ENCODE measurements at places on chromosomes 12 and 14.
A peak's percentile ranks its signal among the peaks of the same experiment; 100 is the strongest.

DNA sequence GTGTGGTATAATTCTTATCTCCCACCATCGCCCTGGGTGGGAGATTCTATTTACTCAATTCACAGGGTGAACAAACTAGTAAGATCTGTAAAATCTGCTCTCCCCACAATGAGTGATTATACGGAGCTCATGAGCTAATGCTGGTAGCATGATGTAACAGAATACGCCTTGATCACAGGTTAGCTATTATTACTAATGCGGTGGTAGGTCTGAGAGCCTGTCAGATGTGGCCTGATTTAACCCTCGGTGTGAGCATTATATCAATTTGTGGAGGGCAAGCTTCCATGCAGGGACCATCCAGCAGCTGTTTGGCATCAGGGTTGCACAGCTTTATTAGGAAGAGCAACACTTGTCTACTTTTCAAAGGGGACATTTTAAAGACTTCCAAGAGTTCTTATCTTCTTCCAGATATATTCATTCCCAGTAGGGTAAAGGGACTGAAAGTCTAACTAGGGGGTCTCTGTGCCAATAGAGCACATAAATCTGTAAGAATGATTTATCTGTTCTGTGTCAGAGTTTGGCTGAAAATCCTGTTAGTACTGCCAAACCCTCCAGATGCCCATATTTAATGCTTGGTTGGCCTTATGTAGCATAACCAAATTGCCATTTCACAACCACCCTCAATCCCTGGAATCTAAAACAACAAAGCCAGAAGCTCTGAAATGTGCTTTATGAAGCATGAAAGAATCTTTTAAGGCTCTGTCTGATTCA is 18.7 kb downstream of the TSHR start:
- no peak for DNase-seq

DNA sequence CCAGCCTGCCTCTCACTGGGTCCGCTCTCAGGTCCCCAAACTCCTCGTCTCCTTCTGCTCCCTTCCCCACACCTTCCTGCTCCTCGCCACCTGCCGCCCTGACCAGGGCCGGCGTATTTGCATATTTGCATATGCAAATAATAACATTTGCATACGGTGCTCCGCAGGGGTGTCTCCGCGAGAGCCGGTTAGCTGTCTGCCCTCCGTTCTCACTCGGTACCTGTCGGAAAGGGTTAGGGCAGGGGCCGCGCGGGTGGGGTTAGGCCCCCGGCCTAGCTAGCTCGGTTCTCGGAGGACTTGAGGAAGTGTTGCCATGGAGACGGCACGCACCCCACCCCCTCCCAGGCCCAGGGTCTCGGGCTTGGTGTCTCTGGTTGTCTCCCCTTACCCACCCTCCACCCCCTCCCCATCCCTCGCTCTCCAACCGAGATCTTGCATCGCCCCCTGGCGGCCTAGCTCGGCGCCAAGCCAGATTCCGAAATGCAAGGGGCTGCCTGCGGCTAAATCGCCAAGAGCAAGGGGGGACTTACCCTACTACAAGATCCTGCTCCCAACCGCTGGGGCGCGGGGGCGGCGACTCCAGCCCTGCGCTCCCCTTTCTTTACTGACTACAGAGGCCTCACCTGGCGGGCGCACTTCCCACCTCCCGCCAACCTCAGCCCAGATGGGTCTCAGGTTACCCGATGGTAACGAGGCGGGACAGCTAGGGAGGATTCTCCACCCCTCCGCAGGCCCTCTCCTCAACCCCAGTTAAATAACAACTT is 8.1 kb downstream of the STAC3 start:
- peak; percentile 83 for DNase-seq

- no peak for DNase-seq
These were observed 137.5 kb downstream of the FSCB start for GRCh38 chr14:44369401-44370123.

- no peak for DNase-seq
These were observed 158.0 kb upstream of the RTL1 start for GRCh38 chr14:101061411-101062064.

GRCh38 chr12:87439990-87440827 is 589.0 kb downstream of the C12orf50 start:
- DNase-seq, result no peak

DNA sequence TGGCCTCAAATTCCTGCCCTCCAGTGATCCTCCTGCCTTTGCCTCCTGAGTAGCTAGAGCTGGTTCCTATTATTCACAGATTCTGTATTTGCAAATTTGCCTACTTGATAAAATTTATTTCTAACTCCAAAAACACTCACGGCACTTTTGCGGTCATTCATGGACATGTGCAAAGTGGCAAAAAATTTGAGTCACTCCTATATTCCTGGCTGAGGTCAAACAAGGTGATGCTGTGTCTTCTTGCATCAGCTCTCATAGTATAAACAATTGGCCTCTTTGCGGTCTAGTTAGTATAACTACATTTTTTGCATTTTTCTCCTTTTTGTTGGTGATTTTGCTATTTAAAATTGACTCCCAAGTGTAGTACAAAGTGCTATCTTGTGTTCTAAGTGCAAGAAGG is 24.7 kb downstream of the ATF1 start:
- no peak for DNase-seq

All from iPS-NIHi11 (cell line).